Aorta (tissue), 5 donors: ENCODE measurements at places on chromosomes 2 and 18. TPM values are rescaled to one million over a fixed set of nuclear protein-coding genes. Genes with fewer than 3 reads are reported as not detected.

DNA sequence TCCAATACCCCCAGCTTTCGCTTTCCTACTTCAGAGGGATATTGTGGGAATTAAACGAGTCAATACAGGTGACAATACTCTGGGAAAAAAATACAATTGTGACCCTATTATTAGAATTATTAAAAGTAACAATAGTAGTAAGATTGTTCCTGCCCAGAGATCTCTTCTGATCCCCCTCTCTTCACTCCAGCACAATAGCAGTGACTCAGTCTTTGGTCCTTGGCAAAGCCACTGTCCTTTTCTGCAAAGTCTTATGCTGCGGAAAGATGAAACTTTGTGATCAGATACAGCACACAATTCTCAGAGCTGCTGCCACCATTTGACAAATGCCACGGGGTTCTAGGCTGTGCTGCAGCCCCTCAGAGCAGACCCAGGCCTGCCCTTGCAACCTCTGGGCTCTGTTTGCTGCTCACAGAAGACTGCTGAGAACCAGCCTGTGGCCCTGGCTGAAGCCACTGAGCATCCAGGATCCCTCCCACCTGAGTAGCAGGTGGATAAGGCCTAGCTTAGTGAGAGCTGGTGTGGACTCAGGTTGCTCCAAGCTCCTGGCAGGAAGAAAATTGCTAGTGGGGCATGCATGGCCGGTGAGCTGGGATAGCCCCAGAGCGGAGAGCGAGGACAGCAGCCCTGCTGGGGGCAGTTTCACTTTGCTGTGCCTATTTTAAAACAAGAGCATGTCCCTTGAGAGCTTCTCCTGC is 60.1 kb upstream of the ROCK2 start:
- peaks cover 5% of the 10 kb centered on the region for H3K4me1 ChIP-seq
- H3K36me3 ChIP-seq, result no peaks in the 10 kb centered on the region
- no peak for DNase-seq
- H3K27me3 ChIP-seq, result no peaks in the 10 kb centered on the region
- H3K27ac ChIP-seq, result no peak overlapping the region
- no peak overlapping the region for H3K4me3 ChIP-seq

GRCh38 chr2:118806797-118807667 is 40.4 kb downstream of the EN1 start:
- H3K36me3 ChIP-seq, result no peaks in the 10 kb centered on the region
- H3K27me3 ChIP-seq, result no peaks in the 10 kb centered on the region
- DNase-seq, result no peak
- no peak overlapping the region for H3K27ac ChIP-seq
- H3K4me1 ChIP-seq, result no peaks in the 10 kb centered on the region
- H3K4me3 ChIP-seq, result no peak overlapping the region

DNA sequence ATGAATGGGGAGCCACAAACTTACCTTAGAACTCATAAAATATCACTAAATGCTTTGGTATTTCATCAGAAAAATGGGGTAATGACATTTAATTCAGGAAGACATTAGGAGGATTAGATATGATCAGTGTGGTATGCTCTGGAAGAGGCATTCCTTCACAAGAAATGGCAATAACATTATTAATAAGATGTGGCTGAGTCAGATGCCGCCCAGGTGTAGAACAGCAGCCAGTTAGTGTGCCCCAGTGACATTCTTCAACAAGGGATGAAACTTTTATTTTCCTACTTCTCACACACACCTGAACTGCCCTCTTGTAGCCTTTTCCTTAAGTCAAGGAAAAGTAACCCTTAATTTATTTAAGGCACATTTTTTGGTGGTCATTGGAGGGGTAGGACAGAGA is 69.2 kb upstream of the DYNAP start:
- no peak overlapping the region for H3K27ac ChIP-seq
- H3K4me1 ChIP-seq, result no peaks in the 10 kb centered on the region
- no peak overlapping the region for H3K4me3 ChIP-seq
- no peak for DNase-seq

IL1RN gene
- 7.1 TPM for total RNA-seq

DNA sequence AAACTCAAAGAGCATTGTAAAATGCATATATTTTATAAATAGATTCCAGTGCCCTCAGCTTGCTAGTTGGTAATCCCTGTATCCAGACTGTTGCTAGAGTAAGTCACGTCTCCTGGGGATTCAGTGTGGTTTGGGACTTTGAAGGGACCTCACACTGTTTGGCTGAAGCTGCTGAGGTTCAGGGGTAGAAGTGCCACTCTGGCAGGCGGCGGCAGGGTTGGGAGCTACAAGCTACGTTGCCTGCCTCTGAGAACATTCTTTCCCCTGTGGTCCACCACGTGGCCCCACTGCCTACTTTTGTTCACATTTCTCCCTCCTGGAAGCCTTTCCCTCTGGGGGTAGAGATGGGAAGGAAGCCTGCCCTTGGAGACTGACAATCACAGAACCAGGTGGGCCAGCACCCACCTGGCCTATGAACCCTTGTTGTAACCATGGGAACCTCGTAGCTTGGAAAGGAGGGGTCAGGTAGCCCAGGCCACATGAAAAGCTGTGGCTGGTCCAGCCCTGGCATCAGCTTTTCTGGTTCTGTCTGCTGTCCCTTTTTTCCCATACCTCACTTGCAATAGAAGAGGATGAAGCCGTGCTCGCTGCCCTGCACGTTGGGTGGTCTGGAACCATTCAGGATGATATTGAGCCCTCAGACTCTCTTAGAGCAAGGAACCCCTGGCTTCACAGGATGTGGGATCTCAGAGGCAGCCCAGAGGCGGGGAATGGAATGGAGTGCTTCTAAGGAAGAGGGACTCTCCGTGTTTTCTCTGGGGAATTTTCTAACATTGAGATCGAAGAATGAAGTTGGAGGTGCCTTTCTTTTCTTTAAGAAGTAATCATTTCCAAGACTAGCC is 2.9 kb downstream of the RNF144A start:
- no peaks in the 10 kb centered on the region for H3K36me3 ChIP-seq
- H3K4me3 ChIP-seq, result no peak overlapping the region
- H3K4me1 ChIP-seq, result no peaks in the 10 kb centered on the region
- no peaks in the 10 kb centered on the region for H3K27me3 ChIP-seq
- DNase-seq, result no peak

- H3K36me3 ChIP-seq, result no peaks in the 10 kb centered on the region
- H3K27me3 ChIP-seq, result no peaks in the 10 kb centered on the region
- H3K27ac ChIP-seq, result no peak overlapping the region
- DNase-seq, result no peak
- H3K4me3 ChIP-seq, result no peak overlapping the region
These were observed 421.6 kb downstream of the SOX11 start for GRCh38 chr2:6113786-6114185.

CRYGD gene
- total RNA-seq, result not detected

DNA sequence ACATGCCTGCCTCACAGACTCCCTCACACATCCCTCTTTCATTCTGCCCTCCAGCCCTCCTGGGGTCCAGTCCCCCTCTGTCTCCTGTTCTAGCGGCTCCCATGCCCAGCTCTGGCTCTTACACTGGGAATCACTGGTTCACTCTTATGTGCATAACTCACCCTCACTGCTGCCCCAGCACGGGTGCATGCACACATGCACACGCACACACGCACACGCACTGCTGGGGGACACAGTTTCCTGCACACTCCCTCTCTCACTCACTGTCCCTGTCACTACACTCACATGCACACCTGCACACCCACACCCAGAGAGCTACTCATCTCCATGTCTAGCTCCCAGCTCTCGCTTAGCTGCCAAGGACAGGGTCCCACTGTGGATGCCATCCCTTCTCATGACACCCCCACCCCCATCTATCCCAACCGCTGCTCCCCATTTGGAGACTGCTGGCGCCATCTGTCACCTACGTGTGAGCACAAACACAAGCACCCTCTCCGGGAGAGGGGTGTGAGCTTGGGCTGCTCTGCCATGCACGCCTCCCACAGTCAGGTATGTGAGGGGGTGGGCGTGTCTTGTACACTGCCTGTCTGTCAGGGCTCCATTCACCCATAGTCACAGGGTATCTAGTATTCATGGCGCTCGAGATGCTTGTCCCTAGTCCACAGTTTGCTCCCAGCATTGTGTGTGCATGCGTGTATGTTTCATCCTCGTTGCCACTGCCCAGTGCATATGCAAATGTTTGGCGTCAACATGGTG is 1.8 kb downstream of the ASIC4 start:
- no peak overlapping the region for H3K27ac ChIP-seq
- H3K36me3 ChIP-seq, result no peaks in the 10 kb centered on the region
- DNase-seq, result no peak
- H3K27me3 ChIP-seq, result no peaks in the 10 kb centered on the region
- no peaks in the 10 kb centered on the region for H3K4me1 ChIP-seq

TUBA3E gene
- total RNA-seq, result not detected

CYRIA gene
- 24.9 TPM for total RNA-seq

BCL2 gene
- total RNA-seq, result 25.4 TPM

POTEC gene
- total RNA-seq, result not detected

GRCh38 chr2:238046725-238047270 is 14.0 kb upstream of the SCLY start:
- no peaks in the 10 kb centered on the region for H3K4me1 ChIP-seq
- DNase-seq, result no peak
- no peak overlapping the region for H3K27ac ChIP-seq
